ENCODE measurements at places on chromosomes 4 and X. TPM values are rescaled to one million over a fixed set of nuclear protein-coding genes. Genes with fewer than 3 reads are reported as not detected.

The NXF2B gene
- not detected for total RNA-seq

The PHEX gene
- total RNA-seq = 0.07 TPM

The CCNI gene
- 223 TPM for total RNA-seq

The LAS1L gene
- total RNA-seq = 10.6 TPM

The TRO gene
- total RNA-seq = 3.6 TPM

The CFI gene
- 5.2 TPM for total RNA-seq

The GABRE gene
- 77.8 TPM for total RNA-seq

DNA sequence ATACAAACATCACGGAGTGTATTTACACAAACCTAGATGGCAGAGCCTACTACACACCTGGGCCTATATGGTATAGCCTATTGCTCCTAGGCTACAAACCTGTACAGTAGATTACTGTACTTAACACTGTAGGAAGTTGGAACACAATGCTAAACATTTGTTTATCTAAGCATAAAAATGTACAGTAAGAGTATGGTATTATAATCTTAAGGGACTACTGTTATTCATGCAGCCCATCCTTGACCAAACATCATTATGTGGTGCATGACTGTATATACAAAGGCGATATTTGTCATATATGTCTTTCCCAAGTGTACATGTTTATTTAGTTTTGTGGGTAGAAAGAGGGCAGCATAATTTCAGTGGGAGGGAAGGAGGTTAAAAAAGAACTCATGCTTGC, 177.7 kb upstream of the FSTL5 start:
- no peak for DNase-seq

GRCh38 chrX:17567187-17567586, 170.1 kb upstream of the SCML1 start:
- DNase-seq = peak; percentile 5

DNA sequence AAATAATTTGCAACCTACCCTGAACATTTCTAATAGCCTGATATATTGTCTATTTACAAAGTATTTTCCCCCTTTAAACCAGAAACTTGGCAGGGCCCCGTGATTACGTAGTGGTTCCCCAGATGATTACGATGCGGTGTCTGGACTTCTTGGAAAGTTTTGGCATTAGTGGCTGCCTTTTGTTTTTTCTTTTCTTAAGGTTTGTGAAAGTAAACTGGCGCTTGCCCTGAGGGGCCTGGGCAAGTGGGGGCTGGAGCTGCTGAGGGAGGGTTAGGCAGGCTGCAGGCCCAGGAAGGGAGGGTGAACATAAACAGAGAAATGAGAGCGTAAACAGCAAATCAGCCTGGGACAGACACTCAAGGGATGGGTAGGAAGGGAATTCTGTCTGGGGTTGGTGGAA, 123.6 kb upstream of the MSX1 start:
- no peak for DNase-seq

GRCh38 chr4:93645120-93645519, 183.4 kb upstream of the ATOH1 start:
- DNase-seq = no peak

GRCh38 chr4:128354205-128354821, 66.7 kb upstream of the PGRMC2 start:
- peak; percentile 30 for DNase-seq

GRCh38 chr4:48178931-48179330, 44.9 kb upstream of the TXK start:
- DNase-seq = no peak

DNA sequence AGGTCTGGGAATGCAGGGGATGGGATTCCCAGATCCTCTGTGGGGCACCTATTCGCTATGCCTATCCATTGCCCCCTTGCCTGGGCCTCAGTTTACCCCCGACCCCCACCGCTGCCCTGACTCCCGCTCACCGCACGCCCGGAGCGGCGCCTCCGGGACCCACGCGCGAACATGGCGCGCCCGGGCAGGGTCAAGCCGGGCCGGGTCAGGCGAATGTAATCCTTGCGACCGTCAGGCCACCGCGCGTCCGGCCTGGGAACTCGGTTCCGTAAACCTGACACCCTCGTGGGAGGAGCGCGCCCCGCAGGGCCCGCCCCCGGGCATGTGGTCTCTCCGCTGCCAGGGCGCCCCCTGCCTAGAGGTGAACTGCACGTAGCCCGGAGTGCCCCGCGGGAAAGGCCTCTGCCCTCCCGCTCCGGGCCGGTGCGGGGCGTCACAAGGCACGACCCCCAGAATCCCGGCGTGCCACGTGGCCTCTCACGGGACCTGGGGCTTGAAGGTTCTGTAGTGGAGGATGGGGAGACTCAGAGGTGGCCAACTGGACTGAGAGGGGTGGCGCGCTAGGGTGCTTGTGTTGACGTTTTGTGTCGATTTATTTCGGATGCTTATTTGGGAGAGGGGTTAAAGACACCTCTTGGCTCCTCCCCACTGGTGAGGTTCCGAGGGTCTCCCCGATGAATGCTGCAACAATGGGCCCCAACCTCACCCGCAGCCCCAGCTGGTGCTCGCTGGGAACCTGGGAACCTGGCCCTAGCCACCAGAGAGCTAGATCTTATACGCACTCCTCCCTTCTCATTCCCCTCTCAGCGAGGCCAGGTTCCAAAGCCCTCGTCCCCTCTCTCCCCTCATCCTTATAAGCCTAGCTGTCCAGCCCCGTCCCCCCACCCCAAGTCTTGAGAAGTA, at the start of gene PRICKLE3:
PRICKLE3 (minus strand) TSS at position 249 of the 903 bp plus-strand sequence; CDS start at position 173, 76 bp downstream.
- DNase-seq = peak; percentile 86

DNA sequence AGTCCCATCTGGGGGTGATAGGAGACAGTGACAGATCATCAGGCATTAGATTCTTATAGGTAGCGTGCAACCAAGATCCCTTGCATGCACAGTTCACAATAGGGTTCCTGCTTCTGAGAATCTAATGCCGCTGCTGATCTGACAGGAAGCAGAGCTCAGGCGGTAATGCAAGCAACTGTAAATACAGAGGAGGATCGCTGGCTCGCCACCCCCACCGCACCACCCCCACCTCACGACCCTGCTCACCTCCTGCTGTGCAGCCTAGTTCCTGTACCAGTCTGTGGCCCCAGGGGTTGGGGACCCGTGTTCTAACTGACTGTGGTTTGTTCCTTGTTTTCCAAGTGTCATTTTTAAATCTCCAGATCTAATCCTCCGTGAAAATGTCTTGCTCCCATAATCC, 89.0 kb upstream of the MAPK10 start:
- no peak for DNase-seq

GRCh38 chrX:132712350-132712749, 223.5 kb upstream of the MBNL3 start:
- no peak for DNase-seq

GRCh38 chr4:19987746-19988145, 264.0 kb upstream of the SLIT2 start:
- DNase-seq = no peak

- no peak for DNase-seq
These were observed 17.7 kb upstream of the ASB5 start for GRCh38 chr4:176286728-176287127.
